ENCODE measurements at places on chromosomes 12 and 14.

DNA sequence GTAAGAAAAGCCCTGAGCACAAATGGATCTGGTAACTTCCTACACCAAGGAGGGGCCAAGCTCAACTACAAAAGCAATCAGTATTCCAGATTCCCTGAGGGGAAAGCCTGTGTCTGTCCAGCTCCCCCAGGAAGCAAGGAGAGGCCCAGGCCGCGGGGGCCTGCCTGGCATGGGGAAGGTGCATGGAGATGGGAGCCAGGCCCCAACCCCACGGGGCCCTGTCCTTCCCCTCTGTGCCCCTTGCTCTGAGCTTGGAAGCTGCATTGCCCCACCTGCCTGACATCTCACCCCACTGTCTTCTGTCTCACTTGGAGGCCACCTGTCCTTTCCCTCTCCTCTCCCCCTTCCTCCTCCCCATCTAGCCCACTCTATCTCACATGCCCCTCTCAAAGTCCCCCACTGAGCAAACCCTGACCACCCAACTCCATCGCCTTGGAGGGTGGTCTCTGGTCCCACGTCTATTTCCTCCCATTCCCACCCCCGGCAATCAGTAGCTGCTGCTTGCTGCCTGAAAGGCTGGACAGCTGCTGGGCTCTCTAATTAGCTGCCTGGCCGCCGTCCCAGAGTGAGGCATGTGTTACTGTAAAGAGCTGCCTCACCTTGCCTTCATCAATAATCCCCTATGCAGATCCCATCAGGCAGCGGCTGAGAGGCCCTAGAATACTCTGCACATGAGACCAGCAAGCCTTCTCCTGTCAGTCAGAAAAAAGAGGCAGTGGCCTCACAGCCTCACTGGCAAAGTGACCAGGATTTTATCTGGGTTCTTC lies 3.4 kb upstream of the TMEM229B start:
- H3K4me1 ChIP-seq = peaks cover 26% of the 10 kb centered on the region
- no peak overlapping the region for H3K27ac ChIP-seq
- H3K36me3 ChIP-seq = peaks cover 7% of the 10 kb centered on the region
- no peaks in the 10 kb centered on the region for H3K27me3 ChIP-seq

DNA sequence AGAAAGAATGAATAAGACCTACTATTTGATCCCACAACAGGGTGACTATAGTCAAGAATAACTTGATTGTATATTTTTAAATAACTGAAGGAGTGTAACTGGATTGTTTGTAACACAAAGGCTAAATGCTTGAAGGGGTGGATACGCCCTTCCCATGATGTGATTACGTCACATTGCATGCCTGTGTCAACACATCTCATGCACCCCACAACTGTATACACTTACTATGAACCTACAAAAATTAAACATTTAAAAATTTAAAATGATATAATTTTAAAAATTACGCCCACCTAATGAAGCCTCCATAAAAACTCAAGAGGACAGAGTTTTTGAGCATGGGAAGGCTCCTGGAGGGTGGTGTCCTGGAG lies 94.5 kb downstream of the SCARB1 start:
- H3K4me3 ChIP-seq = no peak overlapping the region
- H3K27me3 ChIP-seq = peaks cover 15% of the 10 kb centered on the region
- peaks cover 26% of the 10 kb centered on the region for H3K4me1 ChIP-seq
- H3K27ac ChIP-seq = no peak overlapping the region

GRCh38 chr12:57385586-57385985 lies 45.3 kb downstream of the R3HDM2 start:
- H3K4me3 ChIP-seq = no peak overlapping the region
- H3K27ac ChIP-seq = no peak overlapping the region
- H3K4me1 ChIP-seq = peaks cover 20% of the 10 kb centered on the region
- H3K27me3 ChIP-seq = no peaks in the 10 kb centered on the region

GRCh38 chr12:76018672-76019071 lies 12.9 kb downstream of the PHLDA1 start:
- peaks cover 4% of the 10 kb centered on the region for H3K27me3 ChIP-seq
- peaks cover 39% of the 10 kb centered on the region for H3K4me1 ChIP-seq
- no peak overlapping the region for H3K27ac ChIP-seq
- no peaks in the 10 kb centered on the region for H3K36me3 ChIP-seq

- no peak overlapping the region for H3K4me3 ChIP-seq
- no peaks in the 10 kb centered on the region for H3K36me3 ChIP-seq
- no peaks in the 10 kb centered on the region for H3K27me3 ChIP-seq
- peaks cover 36% of the 10 kb centered on the region for H3K4me1 ChIP-seq
- H3K27ac ChIP-seq = no peak overlapping the region
- DNase-seq = no peak
Observed at GRCh38 chr12:66944365-66944764, 265.5 kb upstream of the GRIP1 start.

All from activated naive CD4-positive, alpha-beta T cell treated with anti-CD3 and anti-CD28 coated beads for 36 hours (primary cell).